ENCODE measurements at places on chromosomes 13 and 19.

DNA sequence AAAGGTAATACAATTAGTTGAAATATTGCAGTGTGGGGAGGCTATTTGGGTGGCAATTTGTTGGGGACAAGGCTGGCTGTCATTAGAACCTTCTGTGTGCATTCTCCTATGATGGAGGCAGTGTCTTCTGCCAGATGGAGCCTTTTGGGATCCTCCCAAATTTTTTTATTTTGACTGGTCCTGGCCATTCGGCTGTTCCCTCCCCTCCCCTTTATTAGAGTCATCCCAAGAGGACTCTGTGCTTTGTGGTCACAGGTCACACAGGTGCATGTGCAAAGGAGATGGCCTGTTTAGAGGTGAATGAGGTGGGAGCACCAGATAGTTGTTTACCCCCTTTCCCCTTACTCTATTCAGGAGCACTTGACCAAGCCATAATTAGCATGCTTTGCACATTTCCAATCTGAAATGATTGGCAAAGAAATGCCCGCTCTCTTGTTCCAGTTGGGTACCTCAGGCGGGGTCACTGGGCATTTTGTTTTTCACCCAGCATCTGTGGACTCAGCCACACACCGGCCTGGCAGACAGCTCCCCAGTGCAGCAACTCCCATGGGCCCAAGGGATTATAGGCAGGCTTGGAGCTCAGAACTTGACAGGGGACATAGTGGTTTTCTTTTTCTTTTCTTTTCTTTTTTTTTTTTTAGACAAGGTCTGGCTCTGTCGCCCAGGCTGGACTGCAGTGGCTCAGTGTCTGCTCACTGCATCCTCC lies 19.8 kb downstream of the GATAD2A start:
- DNase-seq = no peak

GRCh38 chr13:102678339-102679107 lies 16.3 kb downstream of the METTL21C start:
- DNase-seq = no peak

- no peak for DNase-seq
These were observed 32.5 kb downstream of the ZC3H4 start for GRCh38 chr19:47081095-47081494.

- DNase-seq = no peak
These were observed 338.4 kb downstream of the FOXO1 start for GRCh38 chr13:40328091-40328490.

DNA sequence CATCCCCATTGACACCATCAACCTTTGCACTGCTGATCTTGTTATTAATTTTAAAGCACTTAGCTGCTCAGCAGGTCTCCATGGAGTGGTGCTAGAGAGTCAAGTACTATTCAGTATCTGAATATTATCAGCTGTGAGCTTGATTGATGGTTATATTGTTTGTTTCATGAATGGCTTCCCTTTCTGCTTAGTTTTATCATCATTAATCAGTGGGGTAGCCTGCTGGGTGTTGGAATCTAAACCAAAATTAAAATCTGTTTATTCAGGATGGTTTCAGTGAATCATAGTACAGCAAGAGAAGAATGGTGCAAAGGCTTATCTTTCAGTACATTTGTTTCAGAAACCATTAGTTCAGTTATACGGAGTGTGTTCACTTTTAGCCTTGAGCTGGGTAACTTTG lies 42.5 kb upstream of the SCEL start:
- no peak for DNase-seq

DNA sequence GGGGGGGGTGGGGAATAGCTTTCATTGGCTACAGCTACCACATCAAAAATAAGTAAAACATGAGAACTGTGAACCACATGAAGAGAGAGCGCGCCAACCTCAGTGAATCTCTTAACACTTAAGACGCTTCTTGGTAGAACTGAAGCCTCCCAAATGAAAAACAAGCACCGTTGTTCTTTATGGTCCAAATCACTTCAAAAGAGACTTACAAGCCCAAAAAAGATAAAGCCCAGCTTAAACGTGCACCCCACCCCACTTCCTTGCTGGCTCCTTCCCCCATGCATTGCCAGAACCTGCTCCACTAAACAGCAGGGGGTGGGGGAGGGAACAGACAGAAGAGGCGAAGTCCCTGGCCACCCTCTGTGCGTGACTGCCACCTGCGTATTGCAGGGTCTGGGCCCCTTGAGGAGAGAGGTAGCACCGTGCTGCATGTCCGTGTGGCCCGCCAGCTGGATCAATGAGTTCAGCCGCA lies 479.1 kb downstream of the FOXO1 start:
- no peak for DNase-seq

- no peak for DNase-seq
These were observed 64.0 kb downstream of the SERP2 start for GRCh38 chr13:44437356-44438233.

DNA sequence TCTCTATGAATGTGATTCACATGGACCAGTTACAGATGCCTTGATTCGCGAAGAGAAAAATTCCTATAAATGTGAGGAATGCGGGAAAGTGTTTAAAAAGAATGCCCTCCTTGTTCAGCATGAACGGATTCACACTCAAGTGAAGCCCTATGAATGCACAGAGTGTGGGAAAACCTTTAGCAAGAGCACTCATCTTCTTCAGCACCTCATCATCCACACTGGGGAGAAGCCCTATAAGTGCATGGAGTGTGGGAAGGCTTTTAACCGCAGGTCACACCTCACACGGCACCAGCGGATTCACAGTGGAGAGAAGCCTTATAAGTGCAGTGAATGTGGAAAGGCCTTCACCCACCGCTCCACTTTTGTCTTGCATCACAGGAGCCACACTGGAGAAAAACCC lies 7.7 kb downstream of the ZNF543 start:
- no peak for DNase-seq

- DNase-seq = no peak
These were observed 16.9 kb upstream of the CYP2S1 start for GRCh38 chr19:41175801-41176777.

DNA sequence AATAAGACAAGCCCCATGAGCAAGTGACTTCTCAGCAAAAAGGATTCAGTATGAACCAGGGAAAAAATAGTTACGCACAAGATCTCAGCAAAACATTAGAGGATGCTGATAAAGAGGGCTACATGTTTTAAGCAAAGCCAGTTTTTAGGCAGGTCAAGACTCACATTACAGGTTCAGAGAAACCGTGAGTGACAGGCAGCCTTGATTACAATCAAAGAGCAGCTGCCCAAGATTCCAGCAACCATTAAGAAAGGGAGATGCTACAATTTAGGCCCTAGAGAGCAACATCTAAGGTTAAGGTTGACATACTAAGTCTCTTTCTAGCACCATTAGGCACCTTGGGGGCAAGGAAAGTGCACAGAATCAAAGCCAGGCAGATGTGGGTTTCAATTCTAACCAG lies 2.8 kb upstream of the SLC7A1 start:
- DNase-seq = no peak

DNA sequence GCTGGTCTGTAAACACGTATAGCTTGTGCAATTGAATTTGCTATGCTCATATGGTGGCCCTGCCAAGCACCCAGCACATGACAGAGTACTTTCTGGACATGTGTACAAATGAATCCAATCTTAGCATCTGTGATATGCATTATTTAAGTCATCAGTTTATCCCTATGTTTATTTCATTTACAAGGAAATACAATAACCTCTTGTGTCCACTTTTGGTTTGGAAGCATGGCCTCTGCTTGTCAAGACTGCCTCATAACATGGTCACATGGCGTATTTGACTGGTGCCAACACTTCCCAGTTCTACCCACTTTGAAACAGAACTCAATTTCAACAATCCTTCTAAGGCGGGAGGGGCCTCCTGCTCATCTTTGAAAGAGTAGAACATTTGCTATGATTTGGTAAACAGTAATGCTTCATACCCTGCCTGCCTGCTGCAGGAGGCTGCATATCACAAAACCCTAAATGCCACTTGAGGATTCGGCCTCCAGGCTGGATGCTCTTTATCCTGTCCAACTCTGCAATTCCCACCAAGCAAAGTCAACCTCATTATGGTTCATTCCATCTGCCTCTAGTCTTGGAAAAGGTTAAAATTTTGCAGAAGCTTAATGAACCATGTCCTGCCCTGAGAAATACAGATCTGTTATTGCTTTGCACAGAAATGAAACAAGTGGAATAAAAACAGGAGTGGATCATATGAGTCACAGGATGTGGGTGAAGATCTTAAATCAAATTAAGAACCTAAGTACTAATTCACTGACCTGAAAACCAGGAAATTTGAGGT lies 151.3 kb downstream of the CYSLTR2 start:
- DNase-seq = no peak

All from cortex of kidney (tissue), 1 donor.